ENCODE measurements at places on chromosomes 3 and 15.

DNA sequence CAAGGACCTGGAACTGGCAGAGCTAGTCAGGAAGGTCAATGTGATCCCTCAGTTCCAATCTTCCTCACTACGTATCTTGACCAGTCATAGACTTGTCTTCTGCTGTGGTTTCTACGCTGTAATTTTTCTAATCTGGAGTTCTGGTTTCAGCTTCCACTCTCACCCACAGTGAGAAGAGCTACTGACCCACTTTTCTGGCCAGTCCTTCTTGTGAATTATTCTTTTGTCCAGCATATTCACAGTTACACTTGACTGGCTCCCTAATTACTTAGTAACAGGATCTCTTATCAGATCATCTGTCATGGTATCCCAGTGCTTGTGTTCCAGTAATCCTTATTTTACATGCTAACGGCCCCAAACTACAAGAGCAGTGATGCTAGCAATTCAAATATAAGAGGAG is 72.4 kb upstream of the MME start:
- no peak for DNase-seq

DNA sequence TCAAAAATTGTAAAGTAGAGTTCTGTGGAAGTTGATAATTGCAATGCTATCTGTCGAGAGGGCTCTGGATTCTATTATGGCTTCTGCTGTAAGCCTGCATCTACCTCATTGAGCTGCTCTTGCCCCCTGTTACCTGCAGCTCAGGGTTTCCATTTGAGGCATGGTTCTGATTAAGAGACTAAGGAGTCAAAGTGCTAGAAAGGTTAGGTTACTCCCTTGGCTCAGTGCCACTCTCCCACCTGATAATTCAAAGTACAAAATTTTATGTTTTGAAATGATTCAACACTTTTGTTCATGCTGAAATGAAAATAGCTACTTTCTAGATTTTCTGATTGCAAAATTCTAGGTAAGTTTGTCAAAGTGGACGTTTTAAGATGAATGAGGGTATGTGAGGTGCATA is 220.5 kb upstream of the SATB1 start:
- no peak for DNase-seq

- DNase-seq = no peak
These were observed 319.0 kb downstream of the GABRB3 start for GRCh38 chr15:26453914-26454313.

- no peak for DNase-seq
These were observed at the start of gene FES for GRCh38 chr15:90883976-90884718. TSS of gene FES (plus strand) at chr15:90884504. CDS start at chr15:90885046, 542 bp downstream.

DNA sequence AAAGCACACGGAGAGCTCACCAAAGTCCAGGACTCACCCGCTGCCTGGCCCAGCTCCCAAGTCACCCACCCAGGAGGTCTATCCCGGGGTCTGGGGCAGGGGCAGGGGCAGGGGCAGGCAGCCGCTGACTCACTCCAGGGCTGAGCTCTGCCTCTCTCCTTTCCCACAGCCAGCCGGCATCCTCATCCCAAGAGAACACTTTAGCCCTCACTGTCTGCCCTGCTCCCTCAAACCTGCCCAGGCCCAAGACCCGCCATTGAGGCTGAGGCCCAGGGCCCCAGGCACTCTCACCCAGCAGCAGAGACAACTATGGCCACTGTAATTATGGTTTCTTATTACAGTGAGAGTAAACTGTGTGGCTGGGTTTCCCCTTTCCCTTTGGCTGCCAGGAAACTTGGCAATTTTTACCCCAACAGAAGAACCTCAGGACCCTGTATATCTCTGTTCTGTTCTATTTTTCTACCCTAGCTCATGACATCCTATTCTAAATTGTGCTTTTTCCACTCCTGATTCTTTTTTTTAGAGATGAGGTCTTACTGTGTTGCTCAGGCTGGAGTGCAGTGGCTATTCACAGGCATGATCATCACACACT is 53.0 kb downstream of the IQSEC1 start:
- no peak for DNase-seq

DNA sequence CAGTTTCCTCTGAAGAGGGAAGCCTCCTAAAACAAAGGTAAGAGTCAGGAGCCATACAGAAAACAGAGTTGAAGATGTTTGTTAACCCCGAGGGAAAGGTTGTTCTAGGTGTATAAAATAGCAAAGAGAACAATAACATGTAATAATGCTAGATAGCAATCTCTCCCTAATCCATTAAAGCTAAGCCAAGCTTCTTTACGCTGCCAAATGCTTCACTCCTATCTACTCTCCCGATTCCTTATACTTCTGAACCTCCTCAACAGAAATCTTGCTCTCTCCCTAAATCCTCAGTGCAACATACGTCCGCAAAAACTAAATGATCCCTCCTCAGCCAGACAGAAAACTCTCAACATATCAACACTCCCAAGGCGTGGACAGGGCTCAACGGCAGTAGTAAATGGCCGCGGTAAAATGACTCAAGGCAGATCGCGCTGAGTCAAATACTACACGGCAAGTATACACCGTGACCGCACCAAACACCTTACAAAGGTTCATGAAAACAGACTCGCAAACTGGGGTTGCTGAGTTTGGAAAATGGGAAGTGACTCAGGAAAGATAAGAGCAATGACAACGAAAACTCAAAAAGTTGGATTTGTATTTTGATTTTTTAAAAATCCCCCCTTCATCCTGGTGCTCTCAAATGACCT is 682 bp downstream of the CLDND1 start:
- DNase-seq = peak; percentile 48

DNA sequence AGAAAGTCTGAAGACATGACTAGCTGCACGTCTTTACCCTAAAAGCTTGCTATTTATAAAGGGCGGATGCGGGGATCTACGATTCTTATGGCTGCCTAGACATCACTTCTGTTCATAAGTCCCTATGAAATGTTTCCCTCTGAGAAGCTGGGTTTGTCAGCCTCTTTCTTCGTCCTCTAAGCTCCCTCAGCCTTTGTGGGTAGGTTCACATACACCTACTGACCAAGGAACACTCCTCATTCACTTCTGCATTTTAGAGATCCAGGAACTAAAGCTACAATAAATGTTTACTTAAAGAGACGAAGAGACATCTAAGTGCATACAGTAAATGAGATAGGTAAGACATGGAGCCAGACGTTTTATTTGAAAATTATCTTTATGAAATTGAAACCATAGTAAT is 16.7 kb upstream of the RAMAC start:
- DNase-seq = no peak

DNA sequence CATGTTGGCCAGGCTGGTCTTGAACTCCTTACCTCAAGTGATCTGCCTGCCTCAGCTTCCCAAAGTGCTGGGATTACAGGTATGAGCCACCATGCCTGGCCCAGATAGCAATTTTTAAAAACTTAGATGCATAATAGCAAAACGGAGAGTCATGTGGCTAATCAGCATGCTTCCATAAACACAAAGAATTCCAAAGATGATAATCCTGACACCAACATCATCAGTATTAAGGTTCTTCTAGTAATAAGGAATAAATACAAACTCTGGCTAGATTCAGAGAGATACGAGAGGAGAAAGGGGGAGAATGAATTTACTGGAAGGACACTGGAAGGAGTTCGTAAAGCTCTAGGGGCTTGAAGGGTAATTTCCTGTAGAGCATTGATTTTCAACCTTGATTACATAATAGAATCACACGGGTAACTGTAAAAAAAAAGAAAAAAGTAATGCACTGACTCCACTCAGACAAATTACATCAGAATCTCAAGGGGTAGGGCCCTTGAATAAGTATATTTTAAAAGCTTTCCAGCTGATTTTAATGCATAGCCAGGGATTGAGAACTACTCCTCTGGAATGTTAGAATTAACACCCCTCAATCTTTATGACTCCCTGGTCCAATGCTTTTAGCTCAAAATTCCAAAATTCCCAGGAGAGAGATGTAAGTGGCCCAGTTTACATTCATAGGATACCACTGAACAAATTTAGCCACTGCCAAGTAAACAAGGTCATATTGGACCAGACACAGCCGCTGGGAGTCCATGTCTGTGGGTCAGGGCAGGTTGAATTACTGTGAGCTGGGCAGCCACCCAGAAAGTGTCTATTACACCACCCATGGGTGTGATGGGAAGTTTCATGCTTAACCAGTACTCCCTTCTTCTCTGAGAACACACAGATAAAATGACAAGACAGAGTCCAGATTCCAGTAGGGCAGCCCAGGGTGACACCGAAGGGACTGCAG is 243.9 kb downstream of the TBL1XR1 start:
- no peak for DNase-seq

DNA sequence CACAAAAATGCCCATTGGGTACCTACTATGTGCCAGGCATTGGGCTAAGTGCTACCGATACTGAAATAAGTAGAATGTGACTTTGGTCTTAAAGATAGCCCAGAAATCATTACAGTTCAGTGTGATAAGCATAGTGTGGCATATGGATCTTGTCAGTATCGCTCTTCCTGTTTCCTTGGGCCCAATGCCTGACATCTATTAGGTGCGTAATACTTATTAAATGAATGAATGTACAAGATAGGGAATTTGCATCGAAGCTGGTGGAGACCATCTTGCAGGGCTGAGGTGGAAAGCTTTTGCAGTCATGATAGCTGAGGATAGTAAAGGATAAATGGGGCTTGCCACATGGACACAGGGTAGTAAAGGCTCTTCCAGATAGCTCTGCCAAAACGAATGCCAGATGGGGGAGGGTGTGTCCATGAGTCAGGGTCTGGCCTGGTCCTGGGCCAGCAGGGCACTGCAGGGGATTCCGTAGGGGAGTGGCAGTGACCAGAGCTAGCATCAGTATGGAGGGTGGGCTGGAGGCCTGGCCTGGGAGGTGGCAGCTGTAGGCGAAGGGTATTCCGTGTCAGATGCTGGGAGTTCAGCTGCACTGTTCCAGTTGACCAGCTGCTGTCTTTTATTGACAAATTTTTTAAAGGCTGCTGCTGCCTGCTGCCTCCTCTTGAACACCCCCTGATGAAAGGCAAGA is 23.5 kb downstream of the TSEN2 start:
- DNase-seq = no peak

DNA sequence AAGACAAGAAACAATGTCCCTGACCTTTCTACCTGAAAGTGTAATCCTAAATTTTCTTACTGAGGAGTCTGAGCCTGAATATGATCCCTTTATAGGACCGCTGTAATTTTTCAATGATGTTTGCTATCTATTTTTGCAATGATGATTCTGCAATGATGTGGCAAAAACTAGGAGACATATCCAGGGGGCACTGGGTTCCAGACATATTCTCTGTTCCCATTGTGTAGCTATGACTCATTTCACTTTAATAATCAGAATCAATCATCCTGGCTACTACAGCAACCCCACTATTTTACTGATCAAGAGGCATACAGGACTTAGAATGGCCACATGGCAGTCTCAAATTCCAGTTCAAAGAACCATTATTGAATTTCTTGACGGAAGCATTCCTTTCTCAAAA is 85.9 kb downstream of the AQR start:
- DNase-seq = no peak

- DNase-seq = no peak
These were observed 3.0 kb downstream of the INKA1 start for GRCh38 chr3:49805897-49806701.

DNA sequence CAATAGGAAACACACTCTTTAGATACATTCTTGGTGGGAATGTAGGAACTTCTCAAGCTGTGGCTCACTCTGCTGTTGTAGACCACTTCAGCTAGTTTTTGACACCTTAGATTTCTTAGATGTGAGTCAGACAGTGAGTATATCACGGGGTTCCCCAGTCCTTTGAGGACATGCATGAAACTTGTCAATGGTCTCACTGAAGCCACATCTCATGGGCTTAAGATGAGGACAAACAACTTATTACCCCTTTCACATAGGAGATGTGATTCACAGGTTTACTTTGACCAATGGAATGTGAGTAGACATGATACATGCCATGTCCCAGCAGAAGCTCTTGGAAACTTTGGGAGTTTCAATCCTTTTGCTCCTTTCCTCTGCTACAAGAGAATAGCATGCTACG is 325.5 kb downstream of the CHST2 start:
- DNase-seq = no peak

- no peak for DNase-seq
These were observed 33.2 kb downstream of the BMF start for GRCh38 chr15:40075298-40076044.

GRCh38 chr3:112607863-112608262 is 33.1 kb downstream of the CCDC80 start:
- no peak for DNase-seq

DNA sequence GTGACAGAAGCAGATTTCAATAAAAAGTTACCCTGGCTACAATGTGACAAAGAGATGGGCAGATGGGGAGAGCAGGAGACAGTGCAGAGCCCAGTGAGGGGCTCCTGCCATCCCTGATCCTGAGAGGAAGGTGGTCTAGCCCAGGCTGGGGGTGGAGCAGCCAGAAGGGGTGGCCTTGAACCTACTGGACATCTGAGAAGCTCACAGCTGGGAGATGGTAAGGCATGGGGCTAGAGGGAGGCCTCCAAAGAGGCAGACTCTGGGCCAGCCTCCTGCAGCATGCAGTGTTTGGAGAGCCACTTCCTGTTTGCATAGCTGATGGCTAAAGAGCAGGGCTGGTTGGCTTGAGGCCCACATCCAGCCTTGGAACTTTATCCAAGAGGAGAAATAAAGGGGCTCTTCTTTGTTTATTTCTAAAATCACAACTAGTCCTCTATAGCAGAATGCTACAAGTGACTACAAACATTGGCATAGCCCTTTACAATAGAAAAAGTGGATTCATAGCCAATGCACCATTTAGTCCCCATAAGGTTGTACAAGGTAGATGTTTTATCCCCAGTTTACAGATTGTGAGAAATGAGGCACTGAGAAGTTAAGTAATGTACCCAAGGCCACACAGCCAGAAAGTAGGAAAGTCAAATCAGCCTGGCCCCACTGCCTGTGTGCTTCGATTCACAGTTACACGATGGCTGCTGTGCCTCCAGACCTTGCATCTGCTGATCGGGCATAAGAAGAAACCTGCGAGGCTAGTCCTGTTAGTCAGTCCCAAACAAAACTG is 4.6 kb downstream of the EFCC1 start:
- DNase-seq = no peak

DNA sequence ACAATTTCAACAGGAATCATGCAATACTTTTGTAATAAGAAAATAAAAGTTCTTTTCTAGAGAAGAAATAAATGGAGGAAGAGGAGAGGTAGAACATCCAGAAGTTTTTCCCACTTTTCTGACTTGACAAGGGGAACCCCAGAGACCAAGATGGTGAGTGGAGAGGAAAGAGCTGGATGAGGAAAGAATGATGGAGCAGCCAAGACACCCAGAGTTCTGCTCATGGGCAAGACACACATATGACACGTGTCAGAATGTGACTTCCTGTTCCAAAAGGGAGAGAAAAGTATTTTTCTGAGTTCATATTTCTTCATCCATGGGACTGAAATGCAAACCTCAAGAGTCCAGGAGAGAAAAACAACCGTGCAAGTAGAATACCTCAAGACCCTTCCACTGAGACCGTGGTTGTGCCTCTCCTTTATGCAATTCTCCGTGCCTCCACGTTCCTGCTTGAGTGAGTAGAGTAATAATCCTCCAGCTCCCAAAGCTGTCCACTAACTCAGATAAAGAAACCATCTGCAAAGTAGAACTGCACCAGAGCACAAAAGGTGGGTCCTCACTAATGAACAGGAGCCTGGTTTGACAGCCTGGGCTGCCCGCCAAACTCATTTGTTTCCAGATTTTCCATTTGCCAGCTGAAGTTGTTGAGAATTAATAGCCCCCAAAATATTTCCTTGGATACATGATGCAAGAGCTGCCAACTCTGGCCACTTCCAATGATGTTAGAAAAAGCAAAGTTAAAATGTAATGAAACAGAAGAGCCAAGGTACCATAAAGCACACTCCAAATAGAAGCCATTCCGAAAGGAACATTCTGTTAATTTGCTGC is 272.6 kb upstream of the IGF1R start:
- no peak for DNase-seq

Measured in effector CD4-positive, alpha-beta T cell (primary cell).